GF-D8 (cell line): ENCODE measurements at places on chromosomes 2 and 18.

DNA sequence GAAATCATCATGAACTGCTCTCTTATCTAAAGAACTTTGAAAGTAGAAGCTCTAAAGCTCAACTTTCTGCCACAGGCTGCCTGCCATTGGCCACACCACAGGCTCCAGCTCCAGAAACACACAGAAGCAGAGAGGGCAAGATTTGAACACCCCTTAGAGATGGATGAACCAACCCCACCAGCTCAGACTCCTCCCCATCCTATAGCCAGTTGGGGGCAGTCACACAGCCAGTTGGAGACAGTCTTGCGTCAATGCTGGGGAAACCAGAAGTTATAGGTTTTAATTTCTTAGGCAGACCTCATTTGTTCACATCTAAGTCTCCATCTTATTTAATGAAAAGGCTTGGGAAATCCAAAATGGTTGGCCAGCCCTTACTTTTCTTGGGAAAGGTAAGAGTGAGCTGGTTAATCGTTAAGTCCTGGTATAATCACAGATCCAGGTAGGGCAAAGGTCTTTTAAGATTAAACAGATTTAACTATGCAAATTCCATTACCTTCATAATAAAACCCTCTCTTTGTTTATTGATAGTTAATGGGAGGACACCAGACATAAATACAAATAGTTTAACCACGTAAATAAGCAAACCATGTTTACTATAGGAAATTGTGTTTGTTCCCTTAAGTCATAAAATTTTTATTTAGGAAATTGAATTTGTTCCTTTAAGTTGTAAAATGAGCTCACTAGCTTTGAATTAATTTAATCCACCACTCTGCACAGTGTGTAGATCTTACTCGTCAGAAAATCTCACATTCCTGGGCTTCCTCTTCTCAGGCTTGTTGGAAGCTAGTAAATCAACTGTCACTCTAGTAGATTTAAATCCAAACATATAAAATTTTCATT, 28.0 kb downstream of the MRO start:
- DNase-seq, result no peak

GRCh38 chr18:59270689-59271257, 2.5 kb downstream of the RAX start:
- DNase-seq, result no peak

- no peak for DNase-seq
Measured at GRCh38 chr2:63734510-63734909, 107.2 kb upstream of the UGP2 start.

DNA sequence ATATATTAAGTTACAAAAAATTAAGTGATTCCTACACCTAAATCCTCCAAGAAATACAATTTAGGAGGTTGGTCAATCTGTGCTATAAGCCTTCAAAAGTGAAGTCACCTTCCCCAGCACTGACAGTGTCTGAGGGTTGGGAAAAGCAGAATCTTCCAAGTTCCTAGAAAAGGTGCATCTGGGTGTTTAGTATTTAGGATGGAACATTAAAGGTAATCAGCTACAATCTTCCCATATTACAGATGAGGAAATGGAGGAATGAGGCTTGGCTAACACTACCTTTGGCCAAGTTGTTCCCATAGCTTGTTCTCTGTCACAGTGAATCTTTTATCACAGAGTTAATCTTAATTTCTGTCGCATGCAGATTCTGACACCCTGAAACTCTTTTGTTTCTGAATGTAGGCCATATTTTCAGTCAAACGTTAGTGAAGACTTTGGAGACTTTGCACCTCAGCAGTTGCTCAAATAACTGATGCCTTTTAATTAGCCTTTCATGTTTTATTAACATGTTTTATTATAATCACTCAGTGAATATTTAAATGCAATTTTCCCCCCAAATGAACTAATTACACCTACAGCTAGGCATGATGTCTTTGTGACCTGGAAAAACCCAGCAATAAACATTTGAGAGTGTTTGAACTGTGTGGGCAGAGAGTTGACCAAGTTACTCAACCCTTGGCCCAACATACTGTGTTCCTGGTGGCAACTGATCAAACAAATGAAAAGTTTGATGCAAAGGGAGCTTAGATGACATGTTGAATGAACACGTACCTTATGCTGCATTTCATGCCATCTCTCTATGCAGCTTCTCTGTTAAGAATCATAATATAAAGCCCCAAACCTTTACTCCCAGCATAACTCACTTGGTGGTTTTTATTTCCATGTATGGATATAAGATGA, 17.6 kb downstream of the FN1 start:
- DNase-seq, result no peak

GRCh38 chr2:64086347-64087082, 57.7 kb downstream of the PELI1 start:
- no peak for DNase-seq

GRCh38 chr2:162967147-162967546, 128.6 kb upstream of the KCNH7 start:
- no peak for DNase-seq

- no peak for DNase-seq
Measured at GRCh38 chr2:217585362-217585761, 417.4 kb downstream of the TNS1 start.

DNA sequence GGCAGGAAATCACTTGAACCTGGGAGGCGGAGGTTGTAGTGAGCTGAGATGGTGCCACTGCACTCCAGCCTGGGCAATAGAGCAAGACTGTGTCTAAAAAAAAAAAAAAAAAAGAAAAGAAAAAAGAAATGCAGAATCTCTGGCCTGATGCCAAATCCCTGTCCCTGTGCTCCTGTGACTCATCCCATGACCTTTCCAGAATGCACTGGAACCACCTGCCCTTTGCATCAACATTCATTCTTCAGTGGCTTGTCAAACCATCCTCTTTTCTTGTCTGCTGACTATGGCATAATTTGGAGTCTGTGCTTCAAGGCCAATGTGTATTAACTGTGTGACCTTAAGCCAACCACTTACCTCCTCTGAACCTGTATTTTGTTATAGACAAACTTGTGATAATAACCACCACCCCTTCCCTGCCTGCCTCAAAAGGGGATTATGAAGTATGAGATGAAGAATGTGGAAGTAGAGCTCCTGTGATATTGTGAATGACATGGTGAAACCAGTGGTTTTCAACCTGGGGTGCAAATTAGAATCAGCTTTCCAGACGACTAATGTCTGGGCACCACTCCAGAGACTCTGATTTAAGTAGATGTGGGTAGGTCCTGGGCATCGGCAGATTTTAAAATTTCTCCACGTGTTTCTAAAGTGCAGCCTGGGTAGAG, 189.3 kb downstream of the CLIP4 start:
- no peak for DNase-seq

- no peak for DNase-seq
Measured at GRCh38 chr18:10062302-10063300, 148.8 kb downstream of the VAPA start.

DNA sequence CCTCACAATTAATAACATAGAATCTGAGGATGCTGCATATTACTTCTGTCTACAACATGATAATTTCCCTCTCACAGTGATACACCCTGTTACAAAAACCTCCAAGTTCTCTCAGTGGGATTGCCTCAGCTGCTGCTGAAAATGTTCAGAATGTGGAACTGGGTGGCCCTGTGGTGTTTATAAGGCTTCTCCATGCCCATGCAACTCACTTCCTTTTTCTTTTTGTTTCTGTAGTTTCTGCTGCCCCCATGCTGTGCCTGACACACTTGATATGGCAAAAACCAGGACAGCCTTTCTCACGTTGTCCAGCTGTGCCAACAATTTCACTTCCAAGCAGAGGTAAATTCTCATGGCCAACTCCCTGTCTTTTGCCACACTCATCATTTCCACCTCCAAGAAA, 206.2 kb downstream of the RPIA start:
- DNase-seq, result peak; percentile 6

- no peak for DNase-seq
Measured at GRCh38 chr18:48909721-48910120, 41.0 kb downstream of the SMAD7 start.

DNA sequence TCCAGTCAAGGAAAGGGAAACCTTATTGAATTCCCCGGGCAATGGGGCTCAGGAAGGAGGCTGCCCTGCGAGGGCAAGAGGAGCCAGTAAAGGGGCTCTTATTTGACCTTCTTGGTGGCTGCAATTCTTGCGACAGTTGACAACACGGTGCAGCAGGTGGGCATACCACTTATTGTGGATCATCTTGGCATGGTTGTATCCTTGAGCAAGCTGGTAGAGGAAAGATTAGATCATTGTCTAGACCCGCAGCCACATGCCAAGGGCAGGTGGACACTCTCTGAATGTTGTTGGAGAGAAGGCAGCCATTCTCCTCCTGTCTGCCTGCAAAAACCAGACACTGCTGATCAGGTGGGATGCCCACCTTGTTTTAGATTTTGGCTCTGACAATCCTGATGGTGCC, 170.2 kb upstream of the CHST9 start:
- DNase-seq, result no peak

- no peak for DNase-seq
Measured at GRCh38 chr18:63126134-63127069, 193.2 kb downstream of the BCL2 start.

- DNase-seq, result no peak
Measured at GRCh38 chr2:47026748-47027534, 111.3 kb upstream of the MCFD2 start.

GRCh38 chr2:121993682-121994081, 238.2 kb downstream of the TSN start:
- no peak for DNase-seq

DNA sequence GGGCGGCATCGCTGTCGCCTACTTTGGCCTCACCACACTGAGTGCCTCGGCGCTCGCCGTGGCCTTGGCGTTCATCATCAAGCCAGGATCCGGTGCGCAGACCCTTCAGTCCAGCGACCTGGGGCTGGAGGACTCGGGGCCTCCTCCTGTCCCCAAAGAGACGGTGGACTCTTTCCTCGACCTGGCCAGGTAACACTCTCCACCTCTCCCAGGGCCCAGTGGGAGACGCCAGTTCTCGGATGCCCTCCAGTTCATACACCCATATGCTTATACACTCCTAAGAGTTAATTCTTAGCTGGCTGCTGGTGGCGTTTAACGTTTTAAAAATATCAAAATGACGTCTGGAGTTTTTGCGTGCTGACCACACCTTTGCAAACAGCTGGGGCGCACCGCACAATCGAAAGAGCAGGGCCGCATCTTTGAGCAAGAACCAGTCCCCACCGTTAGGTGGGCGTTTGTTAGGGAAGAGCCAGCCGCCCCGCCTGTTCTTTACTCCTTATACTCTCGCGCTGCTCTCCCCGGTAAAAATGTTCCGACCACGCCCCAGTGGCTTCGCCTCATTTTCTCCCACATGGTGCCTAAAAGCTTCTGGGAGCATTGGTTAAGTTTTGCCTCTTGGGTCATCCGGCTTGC, 899 bp downstream of the SLC1A4 start:
- DNase-seq, result no peak

DNA sequence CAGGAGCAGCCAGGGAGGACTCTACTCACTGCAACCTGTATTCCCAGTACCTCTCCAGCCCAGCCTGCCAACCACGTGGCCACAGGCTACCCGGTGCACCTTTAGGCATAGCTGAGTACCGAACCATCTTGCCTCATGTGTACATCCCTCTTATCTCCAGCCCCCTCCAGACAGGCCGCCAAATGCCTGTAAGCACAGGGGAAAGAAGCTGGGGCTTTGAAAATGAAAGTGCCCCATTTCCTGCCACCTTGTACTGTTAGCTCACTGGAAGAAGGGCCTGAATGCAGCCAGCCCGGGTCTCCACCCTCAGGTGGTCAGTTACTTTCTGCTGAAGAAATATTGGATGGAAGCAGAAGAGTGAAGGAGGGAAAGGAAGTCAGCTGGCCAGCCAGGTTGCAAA, 27.2 kb upstream of the RFX8 start:
- DNase-seq, result no peak

DNA sequence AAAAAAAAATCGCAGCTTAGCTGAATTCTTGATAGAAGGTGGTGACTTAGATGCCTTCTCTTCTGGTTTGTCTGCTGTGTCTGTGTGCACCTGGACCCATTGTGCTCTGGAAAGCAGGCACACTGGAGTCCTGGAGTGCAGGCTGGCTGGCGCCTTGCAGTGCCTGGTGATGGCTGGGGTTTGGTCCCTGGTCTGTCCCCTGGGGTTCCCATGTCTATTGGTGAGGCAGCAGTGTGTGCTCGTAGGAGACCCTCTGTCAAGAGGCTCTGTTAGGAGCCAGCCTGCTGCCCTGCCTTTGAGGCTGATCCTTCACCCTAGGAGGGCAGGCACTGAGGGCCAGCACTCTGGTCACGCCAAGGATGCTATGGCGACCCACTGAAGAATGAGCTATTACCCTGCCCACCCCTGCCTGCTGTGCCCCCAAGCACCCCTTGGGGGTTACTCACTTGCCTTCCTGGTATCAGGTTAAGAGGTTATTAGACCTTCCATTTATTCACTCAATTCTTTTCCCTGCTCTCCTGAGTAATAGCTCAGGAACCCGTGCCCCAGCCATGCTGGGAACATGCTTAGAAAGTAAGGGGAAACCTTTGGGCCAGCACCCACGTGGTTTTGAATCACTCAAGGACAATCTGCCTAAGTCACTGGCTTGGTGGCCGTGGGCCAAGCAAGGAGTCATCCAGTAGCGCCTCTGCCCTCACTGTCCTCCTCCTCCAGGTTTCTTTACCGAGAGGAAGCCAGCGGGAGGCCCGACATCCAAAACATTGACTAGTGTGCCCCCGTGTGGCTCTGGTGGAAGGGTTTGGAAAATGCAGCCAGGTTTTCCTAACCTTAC, 284.5 kb downstream of the PRKCE start:
- DNase-seq, result no peak

DNA sequence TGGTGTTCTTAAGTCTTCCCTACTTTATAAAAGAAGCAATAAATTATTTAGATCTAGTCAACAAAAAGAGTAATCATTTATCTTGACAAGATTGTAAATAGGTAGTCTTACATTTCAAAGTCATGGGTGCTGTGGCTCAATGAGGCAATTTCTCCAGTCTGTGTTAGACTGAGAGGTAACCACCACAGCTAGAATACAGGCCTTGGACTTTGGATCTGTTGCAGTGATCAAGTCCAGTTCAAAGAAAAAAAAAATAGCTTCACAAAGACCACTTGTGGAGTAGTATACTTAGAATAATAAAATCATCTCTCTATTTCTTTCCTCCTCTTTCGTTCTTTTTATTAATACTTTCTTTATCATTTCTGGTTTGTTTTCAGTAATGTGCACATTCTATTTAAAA, 93.1 kb upstream of the FSIP2 start:
- DNase-seq, result no peak

- DNase-seq, result no peak
Measured at GRCh38 chr2:54676656-54677055, 46.8 kb upstream of the EML6 start.

- DNase-seq, result peak; percentile 84
Measured at GRCh38 chr2:68420254-68420910, 46.7 kb downstream of the FBXO48 start.

- no peak for DNase-seq
Measured at GRCh38 chr2:123915380-123915779, 109.7 kb upstream of the CNTNAP5 start.
